Hematopoietic multipotent progenitor cell treated with erythropoietin and hydrocortisone succinate and interleukin-3 and kit ligand, for 15 days (in vitro differentiated cells): ENCODE measurements at places on chromosomes 7 and 10.

DNA sequence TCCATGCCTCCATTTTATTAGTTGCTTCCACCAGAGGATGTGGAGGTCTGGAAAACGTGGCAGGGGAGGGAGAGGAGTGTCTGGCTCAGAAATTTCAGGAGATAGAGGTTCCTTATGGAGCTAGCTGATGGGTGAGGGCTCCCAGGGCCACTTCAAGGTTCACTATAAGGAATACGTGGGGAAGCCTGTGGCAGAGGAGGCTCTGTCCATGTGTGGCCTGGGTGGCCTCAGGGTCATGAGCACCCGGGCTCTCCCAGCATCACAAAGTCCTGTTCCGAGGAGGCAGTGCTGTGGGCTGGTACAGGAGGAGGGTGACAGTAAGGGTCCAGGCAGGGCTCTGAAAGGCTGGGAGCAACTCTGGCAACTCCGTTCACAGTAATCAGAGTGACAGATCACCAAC, 24.6 kb downstream of the ARHGAP22 start:
- no peak for DNase-seq

DNA sequence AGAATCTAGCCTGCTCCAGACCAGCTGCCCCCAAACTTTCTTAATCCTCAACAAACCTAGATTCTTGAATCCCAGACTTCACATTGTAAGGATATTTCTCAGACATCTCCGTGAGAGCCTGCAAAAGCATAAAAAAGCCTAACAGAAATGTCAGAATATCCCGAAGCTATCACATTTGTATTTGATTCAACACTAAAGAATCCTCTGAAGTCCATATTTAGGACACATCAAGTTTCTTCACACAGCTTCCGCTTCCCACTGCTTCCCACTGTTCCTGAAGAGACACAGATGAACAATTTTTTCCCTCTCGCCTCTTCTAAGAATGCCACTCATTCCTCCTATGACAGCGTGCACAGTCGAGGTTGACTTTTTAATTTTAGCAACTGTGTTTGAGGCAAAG, 396.2 kb upstream of the IGFBP3 start:
- no peak for DNase-seq

DNA sequence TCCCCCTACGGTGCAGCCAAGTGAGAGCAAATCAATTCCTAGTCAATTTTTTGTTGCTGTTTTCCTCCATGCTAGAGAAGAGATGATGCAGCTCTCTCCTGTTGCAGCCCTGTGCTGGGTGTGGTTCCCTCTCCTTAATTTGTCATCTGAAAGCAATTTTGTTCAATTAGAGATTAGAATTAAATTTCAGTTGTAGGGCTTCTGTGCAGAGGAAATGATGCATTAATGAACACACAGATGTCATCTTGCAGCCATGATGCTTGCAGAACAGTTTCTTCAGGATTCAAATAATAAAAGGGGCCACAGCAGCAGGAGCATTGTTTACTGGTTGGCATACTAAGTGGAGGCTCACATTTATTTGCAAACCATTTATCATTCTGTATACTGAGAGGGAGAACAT, 266.0 kb downstream of the AUTS2 start:
- no peak for DNase-seq

GRCh38 chr10:63735305-63735704, 214.1 kb downstream of the REEP3 start:
- no peak for DNase-seq

- DNase-seq: no peak
Observed at GRCh38 chr7:25314731-25315267, 86.5 kb upstream of the NPVF start.

DNA sequence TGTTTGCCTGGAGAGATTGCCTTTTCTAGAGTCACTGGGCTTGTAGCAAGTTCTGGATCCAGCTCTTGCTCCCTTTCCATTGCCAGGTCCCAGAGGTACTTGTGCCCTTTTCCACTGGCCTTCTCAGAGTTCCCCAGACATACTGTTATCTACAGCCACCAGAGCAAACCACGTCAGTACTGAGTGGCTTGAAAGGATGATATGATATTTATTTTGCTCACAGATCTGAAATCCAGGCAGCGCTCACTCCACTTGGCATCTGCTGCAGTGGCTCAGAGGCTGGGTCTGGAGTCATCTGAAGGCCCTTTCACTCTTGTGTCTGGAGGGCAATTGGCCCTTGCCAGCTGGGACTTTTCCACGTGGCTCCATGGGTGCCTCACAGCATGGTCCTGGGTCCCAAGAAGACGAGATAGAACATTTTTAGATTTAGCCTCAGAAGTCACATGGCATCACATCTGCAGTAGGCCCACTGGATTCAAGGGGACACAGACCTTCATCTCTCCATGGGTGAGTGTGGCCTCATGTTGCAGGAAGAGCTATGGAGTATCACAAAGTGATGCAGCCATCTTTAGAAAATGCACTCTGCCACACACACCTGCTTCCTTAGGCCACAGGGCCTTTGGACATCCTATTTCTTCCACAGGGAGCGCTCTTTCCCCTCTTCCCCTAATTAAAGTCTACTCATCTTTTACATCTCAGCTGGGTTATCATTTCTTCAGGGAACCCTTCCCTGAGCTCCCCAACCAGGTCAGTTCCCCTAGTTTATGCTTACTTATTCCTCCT, 22.9 kb upstream of the TCF7L2 start:
- DNase-seq: no peak

DNA sequence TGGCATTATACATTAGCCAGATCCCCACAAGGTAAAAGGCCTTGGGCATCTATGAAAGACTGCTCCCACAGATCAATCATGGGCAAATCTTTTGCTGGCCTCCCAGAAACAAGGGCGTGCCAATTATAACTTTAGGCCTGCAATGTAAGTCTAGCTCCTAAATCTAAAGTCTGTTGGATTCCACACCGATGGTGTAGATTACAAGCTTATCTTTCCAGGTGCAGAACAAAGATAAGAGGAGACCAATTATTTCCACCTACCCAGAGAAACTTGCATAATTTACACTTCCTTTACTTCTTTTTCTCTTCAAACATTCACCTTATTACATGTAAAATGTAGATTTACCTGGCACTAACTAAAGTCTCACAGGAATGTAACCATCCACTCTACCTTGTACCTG, 713.1 kb downstream of the SUGCT start:
- no peak for DNase-seq

- DNase-seq: no peak
Observed at GRCh38 chr7:69282946-69283345, 315.3 kb upstream of the AUTS2 start.

GRCh38 chr7:49866076-49866735, 92.8 kb downstream of the VWC2 start:
- DNase-seq: no peak

DNA sequence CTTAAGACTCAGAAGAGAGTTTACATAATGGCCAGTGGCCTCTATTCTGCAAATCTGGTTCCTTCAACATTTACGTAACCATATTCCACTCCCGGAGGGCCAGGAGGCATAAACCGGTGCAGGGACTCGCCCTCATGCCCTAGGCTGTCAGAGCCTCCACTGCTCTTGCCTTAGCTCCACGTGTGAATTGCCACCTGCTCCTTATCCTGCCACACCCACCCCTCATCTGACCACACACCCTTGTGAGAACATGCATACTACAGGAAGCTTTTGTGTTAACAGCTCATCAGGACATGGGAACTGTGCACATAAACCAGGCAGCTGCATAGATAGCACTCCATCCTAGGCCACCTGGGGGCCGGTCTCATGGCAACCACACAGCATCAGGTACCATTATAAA, 146.7 kb upstream of the PFKP start:
- DNase-seq: no peak

- peak; percentile 66 for DNase-seq
Observed at GRCh38 chr7:112869111-112869774, 79.0 kb upstream of the TMEM168 start.

DNA sequence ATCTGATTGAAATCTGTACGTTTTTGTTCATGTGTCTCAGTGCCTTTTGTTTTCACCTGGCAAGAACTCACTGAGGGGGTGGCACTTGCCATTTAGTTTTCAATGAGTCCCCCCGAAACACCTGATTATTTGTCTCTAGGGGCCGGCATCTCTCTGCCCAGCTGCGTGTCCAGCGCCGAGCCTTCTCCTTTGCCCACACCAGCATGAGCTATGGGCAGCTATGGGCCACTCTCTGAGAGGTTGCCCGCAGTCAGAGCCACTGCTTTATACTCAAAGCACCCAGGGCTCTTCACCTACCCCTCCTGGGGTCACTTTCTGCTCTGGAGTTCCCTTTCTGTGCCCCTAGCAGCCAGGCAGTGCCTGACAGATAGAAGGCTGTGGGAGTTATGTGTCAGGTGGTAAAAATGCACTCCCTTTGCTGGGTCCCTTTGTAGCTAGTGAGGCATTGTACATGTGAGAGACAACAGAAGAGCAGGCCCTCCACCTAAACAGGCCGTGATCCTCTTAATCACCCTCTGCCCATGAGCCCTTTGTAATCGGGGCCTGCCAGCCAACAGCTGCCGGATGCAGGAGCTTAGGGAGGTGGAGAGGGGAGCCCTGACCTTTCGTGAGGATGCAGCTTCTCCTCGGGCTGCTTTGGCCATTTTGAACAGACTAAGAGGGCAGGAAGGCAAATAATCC, 133.1 kb upstream of the NPS start:
- DNase-seq: no peak

- no peak for DNase-seq
Observed at GRCh38 chr7:80231707-80232106, 97.1 kb downstream of the GNAI1 start.

- DNase-seq: no peak
Observed at GRCh38 chr7:75737856-75738603, 711 bp downstream of the HIP1 start.

GRCh38 chr7:11716185-11716584, 115.8 kb downstream of the THSD7A start:
- DNase-seq: no peak

DNA sequence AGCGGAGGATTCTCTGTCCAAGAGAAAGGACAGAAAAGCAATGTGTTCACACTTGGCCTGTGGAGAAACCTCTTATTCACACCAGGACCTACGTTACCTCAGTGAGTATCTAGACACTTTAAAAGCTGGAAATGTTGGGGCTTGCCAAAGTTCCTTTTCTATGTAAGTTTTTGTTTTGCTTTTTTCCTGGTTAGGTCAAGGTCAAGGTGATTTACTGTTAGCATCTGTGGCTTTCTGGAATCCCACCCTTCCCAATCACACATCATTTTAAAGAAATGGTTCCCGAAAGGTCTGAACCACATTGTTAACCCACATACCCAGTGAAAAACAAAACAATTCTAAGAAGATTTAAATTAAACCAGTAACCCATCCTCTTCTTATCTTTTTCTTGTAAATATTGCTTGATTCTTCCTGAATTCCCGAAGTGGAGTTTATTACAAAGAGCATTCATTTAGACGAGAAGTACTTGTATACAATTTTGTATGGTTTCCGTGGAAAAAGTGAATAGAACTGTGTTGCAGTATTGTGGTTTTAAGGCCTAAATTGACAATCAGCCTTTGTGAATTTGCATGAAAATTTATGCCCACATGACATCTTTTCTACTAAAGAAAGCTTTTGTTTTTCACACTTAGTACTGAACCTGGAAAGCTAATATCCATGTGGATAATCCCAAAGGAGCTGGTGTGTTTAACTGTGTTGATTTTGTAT, 827.0 kb upstream of the IGFBP3 start:
- DNase-seq: no peak

GRCh38 chr7:931871-932650, 22.4 kb downstream of the ADAP1 start:
- no peak for DNase-seq
